ENCODE measurements at places on chromosomes 2 and 18.

GRCh38 chr18:44715245-44715644 is 34.6 kb downstream of the SETBP1 start:
- DNase-seq = no peak

- DNase-seq = no peak
Measured at GRCh38 chr2:235810846-235811245, 317.0 kb downstream of the AGAP1 start.

GRCh38 chr2:161031511-161031910 is 128.7 kb upstream of the TANK start:
- DNase-seq = no peak

DNA sequence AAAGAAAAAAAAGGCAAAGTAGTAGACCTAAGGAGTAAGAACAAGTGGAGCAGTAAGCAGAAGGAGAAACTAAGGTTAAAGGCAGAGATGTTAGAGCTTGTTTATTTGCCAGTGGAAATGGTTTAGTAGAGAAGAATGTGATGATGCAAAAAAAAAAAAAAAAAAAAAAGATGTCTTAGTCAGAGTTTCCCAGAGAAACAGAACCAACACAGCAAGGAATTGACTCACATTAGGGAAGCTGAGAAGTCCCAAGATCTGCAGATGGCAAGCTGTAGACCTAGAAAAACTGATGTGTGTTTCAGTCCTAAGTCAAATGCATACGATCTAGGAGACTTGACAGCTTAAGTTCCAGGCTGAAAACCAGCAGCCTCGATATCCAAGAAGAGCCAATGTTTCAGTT is 1548.8 kb upstream of the LRRTM1 start:
- no peak for DNase-seq

GRCh38 chr18:12637901-12638643 is 19.8 kb downstream of the SPIRE1 start:
- no peak for DNase-seq

DNA sequence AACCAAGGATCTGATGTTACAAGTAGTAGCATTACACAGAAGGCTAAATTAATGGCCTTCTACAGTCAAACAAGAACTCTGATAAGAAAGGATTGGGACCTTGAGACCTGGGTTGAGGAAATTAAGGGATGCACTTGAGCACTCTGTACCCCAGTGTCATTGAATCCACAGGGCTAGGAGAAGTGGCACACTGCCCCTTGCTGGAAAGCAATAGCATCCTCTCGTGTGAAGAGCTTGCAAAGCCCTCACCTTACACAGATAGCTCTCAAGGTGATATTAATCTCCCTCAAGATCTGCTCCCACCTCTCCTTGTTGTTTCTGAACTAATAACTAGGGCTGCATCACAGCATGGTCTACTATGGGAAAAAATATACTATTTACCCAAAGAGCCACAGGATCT is 26.5 kb upstream of the CHST9 start:
- DNase-seq = no peak

GRCh38 chr2:26970244-26970927 is at the start of gene MAPRE3:
Gene MAPRE3 (plus strand): TSS chr2:26970637. CDS start chr2:27022219, 51,582 bp downstream.
- peak; percentile 45 for DNase-seq

- DNase-seq = no peak
Measured at GRCh38 chr2:118614841-118615271, 232.6 kb downstream of the EN1 start.

DNA sequence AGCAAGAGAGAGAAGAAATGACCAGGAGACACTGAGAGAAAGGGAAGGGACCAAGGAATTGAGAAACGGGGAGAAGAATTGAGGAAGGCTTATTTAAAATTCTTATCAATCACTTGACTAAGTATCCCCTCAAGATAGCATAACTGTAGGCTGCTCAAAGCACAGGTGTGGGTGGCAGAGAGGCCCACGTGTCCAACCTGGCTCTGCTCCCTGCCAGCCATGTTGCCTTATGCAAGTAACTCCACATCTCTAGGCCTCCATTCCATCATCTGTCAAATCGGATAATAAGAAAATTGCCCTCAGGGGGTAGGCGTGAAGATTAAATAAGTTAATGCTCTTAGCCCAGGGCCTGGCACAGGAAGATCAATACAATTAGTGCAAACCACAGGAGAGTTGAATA is 7.4 kb upstream of the NPAS2 start:
- no peak for DNase-seq

DNA sequence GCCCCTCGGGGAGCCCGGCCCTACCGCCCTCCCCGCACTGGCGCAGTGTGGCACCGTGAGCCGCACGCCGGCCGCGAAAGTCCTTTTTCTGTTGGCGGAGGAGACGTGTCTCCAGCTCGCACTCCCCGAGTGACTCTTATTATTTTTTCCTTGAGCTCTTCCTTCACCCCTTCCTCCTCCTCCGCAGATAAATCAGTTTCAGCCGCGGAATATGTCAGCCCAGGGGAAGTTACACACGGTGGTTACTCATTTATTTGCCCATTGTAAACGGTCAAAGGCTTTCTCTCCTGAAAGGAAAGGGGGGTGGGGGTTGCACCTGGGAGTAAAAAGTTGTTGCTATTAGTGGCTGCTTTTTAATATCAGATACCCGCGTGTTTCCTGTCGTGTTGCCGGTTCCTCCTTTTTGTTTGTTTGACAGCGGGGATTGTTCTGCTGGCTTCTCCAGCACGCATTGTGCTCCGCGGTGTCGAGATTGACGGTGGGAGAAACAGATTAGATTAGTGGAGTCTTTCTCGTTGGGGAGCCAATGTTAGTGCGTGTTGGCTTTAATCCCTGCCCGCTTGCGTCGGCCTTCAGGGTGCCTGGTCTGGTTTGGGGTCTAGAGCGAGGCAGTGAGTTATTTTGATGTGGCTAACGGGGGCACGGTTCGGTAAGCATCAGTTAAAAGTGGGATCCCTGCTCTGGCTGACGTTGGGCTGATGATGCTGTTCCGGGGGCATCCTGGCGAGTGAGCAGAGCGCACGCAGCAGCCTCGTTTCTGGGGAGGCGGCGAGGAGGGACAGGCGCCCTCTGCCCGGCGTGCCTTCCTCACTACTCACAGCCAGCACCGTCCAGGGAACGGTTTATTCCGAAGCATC is 1.6 kb downstream of the CRIM1 start:
- DNase-seq = no peak

DNA sequence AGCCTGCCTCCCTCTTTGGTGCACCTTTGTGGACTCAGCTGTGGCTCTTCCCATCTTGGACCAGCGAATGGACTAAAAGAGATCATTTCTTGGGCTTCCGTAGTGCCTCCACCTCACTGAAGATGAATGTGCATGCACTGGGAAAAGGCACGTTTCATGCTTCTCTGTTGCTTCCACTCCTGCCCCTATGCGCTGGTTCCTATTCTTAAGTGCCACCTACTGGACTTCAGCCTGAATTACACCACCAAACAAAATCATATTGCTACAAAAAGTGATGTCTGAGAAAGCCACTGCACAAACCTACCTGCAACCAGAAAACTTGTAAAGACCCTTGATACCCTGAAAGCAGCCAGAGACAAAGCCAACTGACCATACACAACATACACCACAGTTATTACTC is 695.6 kb downstream of the TSN start:
- peak; percentile 7 for DNase-seq

GRCh38 chr2:239678666-239679296 is 278.0 kb upstream of the HDAC4 start:
- no peak for DNase-seq

GRCh38 chr2:43183743-43184142 is 42.7 kb downstream of the ZFP36L2 start:
- DNase-seq = no peak

DNA sequence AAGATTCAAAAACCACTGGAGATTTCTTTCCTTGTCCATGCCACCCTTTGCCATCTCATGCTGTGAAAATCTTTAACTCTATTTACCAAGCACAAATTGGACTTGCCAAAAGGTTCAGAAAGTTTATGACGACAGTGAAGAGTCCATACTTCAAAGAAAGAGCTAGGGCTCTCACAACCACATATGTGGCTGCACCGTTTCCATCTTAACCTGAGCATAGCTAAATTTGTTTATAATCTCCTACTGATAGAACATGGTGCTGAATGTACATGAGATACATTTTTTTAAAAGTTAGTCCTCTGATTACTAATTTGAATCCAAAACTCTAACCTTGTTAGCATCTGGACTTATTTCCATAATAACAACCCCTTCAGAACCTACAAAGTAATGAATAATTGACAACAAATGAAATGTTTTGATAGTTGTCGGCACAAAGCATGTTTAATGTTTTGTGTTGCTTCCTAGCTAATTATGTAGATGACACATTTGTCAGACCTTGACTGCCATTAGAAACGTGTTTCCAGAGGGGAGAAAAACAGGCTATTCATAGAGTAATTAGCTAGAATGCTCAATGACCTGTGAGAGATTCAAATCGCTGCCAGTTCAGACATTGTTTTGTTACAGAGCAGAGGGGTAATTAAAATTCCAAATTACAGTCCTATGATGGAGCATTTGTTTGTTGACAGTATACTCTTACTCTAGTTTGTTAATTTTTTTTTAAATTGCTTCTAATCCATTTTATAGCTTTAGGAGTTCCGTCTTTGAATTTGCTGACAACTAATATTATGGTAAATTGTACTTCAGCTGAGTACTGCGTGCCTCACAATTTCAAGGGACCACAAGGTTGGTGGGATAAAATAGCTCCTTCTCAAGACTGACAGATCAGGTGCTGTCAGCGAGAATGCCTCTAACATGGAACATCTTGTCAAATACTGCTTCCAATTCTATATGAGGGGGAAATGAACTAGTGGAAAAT is 31.8 kb downstream of the ARHGAP15 start:
- DNase-seq = no peak

DNA sequence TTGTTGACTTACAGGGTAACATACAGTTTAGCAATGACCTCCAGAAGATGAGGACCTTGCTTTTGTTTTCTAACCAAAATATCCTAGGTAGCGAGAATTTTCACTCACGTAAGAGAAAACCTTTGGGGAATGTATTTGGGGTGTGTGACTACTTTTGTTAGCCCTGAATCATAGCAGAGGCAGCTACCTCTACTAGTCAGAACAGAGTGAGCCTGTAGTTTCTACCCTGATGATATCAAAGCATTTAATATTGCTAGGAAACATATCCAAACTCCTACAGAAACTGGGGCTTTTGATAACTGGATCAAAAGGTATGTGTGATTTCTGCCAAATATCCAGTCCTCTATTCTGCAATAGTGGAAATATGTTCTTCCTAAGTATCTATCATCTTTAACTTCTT is 462.6 kb upstream of the ZEB2 start:
- no peak for DNase-seq

DNA sequence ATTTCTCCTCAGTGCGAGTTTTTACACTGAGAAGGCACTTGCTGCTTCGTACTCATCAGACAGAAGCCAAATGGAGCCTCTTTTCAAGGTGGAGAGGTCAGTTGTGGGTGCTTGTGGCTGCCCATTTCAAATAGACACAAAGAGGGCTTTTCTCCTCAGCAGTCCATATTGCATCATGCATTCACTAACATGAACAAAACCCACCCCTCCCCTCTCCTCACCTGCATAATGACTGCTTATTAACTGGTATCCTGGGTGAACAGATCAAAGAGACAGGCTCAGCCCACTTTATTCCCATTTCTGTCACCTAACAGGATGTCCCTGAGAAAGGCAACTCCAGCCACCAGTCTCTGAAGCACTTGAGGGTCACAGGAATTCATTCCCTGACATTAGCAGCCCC is 28.9 kb downstream of the KLF7 start:
- no peak for DNase-seq

GRCh38 chr2:14524041-14524802 is 108.3 kb upstream of the LRATD1 start:
- DNase-seq = no peak
